ENCODE measurements at places on chromosomes 16 and 17. TPM values are rescaled to one million over a fixed set of nuclear protein-coding genes. Genes with fewer than 3 reads are reported as not detected.

DNA sequence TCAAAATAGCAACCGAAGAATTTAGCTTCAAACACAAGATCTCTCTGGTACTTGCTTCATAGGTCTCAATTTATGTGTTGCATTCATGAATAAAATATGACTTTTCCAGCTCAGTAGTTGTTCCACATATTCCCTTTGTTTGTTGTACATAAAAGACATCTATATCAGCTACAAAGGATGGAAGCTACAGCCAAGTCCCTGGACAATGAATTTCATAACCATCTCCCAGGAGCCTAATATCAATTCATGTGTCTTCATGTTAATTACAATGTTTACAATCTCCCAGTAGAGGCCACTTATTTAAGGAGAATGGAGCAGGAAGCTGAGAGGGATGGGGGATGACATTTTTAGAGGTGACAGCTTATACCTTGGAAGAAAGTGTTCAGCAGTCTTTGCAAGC lies 3.3 kb downstream of the CLEC3A start:
- no peak for DNase-seq

DNA sequence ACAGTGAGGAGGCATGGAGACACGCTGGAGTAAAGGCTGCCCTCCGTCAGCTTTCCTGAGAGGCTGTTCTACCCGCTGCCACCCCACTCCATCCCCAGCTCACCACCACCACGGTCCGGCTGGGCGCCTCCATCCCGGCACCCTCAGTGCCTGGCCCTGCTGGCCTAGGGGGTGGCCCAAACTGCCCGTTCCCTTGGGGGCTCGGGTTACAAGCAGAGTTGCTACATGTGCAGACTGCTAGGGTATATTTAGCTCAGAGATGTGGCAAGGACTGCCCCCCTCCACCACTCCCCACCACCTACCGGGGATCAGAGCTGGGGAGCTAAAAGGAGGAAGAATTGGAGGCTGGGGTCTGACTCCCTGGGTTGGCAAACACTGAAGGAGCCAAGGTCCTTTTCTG lies 4.1 kb downstream of the CACNB1 start:
- DNase-seq = no peak

GRCh38 chr17:9116311-9116835 lies 95.1 kb downstream of the NTN1 start:
- DNase-seq = no peak

DNA sequence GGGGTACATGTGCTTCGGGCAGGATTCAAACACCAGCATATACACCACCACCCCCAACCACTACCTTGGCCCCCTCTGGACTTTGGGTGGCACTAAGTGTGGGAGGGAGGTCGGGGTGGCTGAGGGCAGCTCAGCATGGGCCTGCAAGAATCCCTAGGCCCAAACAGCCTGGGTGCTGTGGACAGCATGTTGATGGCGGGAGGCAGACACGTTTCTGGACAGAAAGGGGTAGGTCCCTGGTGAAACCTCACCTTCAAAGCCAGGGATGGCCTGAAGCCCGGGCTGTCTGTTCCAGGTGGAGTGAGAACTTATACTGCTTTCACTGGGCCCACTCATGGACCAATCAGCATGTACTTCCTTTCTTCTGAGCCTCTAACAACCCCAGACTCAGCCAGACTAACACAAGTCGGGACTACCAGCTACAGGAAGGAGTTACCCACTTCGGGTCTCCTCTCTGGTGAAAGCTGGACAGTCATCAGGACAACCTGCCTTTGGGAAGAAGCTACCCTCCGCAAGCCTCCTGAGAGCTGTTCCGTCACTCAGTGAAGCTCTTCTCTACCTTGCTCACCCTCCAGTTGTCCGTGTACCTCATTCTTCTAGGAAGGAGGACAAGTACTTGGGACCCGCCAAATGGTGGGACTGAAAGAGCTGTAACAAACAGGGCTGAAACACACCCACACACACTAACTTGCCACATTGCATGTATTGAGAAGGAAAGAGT lies 203.0 kb downstream of the CPPED1 start:
- DNase-seq = no peak

- peak; percentile 49 for DNase-seq
Observed at GRCh38 chr17:79892457-79893241, 53.4 kb upstream of the CBX4 start.

GRCh38 chr16:88881007-88881615 lies 14.7 kb upstream of the PABPN1L start:
- no peak for DNase-seq

ERN2 gene
- total RNA-seq = not detected

CACNG3 gene
- not detected for total RNA-seq

SEZ6 gene
- not detected for total RNA-seq

CORO1A gene
- 11.3 TPM for total RNA-seq

- DNase-seq = peak; percentile 43
Observed at GRCh38 chr17:27526604-27527002, 70.4 kb downstream of the KSR1 start.

DNA sequence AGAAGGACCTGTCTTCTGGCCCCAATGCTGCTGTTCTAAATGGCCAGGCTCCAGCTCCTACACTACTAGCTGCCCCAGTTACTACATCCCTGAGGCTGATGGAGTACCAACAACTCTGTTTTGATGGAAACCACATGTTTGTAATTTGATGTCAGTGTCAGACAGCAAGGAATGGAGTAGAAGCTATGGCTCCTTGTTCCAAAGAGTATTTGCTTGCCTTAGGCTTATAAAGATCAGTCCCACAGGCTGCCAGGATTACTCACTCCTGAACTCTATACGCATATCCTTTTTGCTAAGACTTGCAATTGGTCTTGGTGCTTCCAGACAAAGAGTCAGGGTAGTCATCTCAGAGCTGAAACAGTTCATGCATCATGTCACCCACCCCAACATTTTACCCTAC lies 139.6 kb downstream of the HS3ST3A1 start:
- DNase-seq = no peak

CARD14 gene
- not detected for total RNA-seq

GRCh38 chr17:21095735-21096134 lies 31.0 kb upstream of the DHRS7B start:
- no peak for DNase-seq

- no peak for DNase-seq
Observed at GRCh38 chr17:72011561-72011960, 109.3 kb upstream of the SOX9 start.

DNA sequence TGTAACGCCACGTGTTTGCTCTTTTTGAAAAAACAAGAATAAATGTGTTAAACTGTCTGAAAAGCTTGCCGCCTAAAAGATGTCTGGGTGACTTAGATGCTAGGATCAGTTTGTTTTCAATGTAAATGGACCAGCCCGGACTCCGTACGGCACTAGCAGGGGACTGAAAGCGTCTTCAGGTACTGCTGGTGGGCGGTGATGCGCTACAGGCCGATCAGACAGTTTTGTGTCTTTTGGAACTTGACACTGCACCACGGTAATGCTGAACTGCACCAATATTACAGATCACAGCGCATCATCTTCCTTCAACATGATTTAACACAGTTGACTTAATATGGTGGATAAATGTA lies 727 bp upstream of the MBTPS1 start:
- DNase-seq = no peak

DNA sequence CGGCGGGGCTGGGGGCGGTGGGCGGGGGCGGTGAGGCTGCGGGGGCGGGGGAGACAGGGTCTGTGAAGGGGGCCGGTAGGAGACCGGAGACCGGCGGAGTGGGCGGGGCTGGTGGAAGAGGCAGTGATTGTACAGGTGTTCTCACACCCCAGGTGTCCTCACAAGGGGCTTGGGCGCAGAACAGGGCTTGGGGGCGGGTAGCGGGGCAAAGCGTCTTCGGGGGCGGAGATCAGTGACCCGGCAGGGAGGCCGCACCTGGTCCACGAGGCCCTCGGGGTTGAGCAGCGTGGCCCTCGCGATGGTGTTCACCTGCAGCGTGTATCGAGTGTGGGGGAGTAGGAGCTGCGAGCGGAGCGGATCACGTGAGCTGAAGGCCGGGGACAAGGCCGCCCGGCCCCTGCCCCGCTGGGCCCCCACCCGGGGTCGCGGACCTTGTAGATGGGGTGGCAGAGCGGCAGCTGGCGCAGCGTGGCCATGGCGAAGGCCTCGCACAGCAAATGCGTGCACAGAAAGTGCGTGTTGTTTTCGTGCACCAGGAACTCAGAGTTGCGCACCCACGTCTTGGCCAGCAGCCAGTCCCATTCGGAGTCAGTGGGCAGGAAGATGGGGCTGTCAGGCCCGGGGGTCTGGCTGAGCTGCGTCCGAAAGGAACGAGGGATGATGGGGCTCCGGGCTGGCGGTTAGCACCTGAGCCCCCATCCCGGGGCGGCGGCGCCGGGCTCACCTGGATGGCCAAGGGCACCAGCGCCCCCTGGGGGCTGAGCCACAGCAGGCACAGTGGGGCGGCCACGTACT lies 8.5 kb downstream of the ALOXE3 start:
- DNase-seq = peak; percentile 83

PROCA1 gene
- total RNA-seq = 1.0 TPM

OR1G1 gene
- not detected for total RNA-seq

- DNase-seq = no peak
Observed at GRCh38 chr16:78271981-78272380, 172.5 kb downstream of the WWOX start.

- no peak for DNase-seq
Observed at GRCh38 chr16:83705856-83706255, 101.9 kb upstream of the HSBP1 start.

- no peak for DNase-seq
Observed at GRCh38 chr17:49573510-49574322, 2.0 kb upstream of the NXPH3 start.
